ENCODE measurements at places on chromosomes 7 and 10.

- DNase-seq: no peak
These were observed 282.3 kb downstream of the TWIST1 start for GRCh38 chr7:18835001-18835690.

DNA sequence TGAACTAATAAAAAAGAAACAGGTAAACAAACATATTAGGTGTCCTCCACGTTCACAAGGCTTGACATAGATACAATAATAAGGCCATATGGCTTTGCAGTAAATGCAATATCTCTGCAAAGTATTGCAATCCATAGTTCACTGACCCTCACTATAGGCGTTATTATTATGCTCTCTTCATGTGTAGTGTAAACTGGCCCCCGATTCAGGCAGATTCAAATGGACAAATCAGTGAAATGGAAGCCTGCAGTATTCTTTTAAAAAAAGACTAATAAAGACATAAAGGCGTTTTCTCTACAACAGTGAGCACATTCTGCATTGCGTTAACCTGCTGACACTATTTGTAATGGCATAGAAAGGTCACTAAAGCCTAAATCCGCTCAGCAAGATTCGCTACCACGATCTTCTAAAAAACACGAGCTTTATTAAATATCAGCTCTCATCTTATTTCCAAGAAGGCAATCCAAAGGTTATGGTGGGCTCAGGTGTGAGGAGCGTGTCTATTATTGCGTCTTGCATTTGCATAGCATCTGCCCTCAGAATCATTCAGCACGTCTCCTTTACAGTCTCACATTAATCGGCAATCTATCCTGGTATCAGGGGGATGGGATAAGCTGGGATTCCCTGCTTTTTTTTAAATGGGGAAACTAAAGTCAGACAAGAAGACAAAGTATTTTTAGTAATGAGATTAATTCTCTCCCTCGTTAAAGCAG lies 36.2 kb downstream of the FRMD4A start:
- DNase-seq: no peak

GRCh38 chr10:30534465-30535144 lies 94.9 kb downstream of the LYZL2 start:
- DNase-seq: peak; percentile 63

DNA sequence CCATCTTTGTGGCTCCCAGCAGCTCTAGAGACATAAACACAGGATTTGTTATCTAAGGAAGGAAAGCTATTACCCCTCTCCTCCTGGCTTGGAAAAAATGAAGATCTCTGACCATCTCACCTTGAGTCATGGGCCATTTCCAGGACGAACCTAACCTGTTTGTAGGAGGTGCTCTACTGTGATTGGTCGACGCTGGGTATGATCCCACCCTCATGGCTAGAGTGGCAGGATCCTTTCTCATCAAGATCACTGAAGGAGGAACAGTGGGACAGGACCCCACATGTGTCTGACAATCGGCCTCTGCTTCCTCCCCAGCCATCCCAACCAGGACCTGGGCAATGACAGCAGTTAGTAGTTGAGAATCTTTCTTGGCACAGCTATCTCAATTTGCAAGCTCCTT lies 144.1 kb downstream of the EMX2 start:
- DNase-seq: no peak
